Large intestine (tissue), 12 donors: ENCODE measurements at places on chromosomes 6 and 20. TPM values are rescaled to one million over a fixed set of nuclear protein-coding genes. Genes with fewer than 3 reads are reported as not detected.

DNA sequence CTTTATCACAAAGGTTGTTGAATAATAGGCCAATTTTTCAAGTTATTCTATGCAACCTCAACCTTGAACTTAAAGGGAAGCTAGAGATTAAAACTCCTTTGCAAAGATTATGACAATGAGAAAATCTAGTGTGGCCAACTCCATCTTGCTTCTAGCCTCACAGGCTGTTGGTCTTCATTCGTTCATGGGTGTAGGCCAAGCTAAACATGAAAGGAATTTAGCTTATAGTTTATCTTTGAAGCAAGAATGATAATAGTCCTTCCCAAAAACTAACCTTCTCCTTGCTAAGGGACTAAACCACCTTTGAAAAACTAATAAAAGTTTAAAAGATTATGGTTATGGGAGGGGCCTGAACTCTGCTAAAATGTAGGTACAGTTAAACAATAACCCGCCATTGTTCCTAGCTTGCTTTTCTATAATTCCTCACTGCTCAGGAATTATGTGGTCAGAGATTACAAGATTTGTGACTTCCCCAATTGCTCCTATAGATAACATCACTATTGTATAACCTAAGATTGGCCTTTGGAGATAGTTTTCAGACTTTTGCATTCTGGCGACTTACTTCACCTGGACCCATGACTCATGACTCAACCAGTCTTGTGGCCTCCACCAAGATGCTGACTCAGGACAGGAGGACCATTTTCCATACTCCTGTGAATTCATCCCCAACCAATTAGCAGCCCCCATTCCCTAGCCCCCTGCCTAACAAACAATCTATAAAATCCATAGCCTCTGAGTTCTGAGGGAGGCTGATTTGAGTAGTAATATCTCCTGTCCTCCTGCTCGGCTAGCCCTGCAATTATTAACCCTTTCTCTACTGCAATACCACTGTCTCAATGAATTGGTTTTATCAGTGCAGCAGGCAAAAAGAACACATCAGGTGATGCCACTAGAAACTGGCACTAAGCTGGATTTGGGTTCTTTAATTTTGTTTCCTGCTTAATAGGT is 154.5 kb downstream of the CD83 start:
- DNase-seq = no peak

- DNase-seq = no peak
These were observed 17.7 kb downstream of the CST8 start for GRCh38 chr20:23508449-23509229.

GRCh38 chr20:24720957-24721356 is 228.1 kb upstream of the CST7 start:
- DNase-seq = no peak

GRCh38 chr6:38025451-38025850 is 205.9 kb downstream of the ZFAND3 start:
- no peak for DNase-seq

DNA sequence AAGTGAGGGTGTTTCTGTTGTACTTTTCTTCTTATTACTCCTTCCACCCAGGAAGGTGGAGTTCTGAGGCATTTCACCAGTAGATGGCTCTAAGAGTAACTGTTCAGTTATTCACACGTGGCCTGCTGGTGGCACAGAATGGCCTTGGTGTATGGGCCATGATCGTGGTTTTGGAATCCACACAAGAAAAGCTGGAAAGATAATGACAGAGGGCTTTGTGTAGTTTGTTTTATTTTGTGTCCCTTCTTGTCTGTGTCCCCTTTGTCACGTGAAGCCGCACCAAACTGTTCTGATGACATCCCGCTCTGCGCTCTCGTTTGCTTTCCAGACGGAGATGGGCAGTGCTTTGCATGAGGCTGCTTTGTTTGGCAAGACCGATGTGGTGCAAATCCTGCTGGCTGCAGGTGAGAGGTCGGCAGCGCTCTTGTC is 93.4 kb downstream of the ANKS1A start:
- no peak for DNase-seq

- no peak for DNase-seq
These were observed 70.5 kb downstream of the PHF20 start for GRCh38 chr20:35842361-35842760.

GRCh38 chr6:122476131-122476530 is 4.5 kb upstream of the SERINC1 start:
- DNase-seq = no peak

DNA sequence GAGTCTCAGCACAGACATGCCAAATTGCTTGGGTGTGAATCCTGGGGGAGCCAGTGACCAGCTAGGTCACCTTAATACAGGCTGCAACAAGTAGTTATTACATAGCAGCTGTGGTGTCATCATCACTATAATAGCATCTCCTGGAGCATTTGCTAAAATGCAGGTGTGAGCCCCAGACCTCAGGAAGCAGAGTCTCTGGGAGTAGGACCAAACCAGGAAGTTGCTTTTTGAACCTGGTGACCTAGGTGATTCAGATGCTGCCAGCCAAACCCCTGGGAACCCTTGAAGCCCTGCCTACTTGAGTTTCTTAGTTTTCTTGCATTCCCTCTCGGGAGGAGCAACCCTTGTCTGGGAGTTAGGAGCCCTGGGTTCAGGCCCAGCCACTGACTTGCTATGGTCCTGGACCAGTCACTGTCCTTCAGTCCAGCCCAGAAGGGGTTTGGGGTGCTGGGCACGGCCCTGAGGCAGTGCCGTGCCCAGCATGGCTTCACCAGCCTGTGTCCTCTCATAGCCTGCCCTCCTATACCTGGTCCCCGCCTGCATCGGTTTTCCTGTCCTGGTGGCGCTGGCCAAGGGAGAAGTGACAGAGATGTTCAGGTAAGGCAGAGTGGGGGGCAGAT is 39.3 kb upstream of the ID1 start:
- peak; percentile 40 for DNase-seq

DNA sequence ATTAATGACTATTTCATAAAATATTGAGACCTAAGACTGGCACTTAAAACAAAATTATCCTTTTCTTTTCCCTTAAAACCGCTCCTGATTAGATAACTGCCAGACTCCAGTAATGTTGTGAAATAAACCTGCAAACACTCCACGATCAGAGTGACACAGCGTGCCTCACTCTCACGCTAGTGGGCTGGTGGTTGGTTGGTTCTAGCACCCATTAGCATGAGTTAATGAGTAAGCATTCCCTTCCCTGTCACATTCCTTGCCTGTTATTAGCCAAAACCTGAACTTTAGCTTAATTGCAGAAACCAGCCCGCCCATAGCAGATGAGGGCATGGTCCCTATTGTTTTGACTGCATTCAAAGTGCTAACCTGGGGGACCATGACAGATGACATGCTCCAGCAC is 193.4 kb downstream of the CD83 start:
- DNase-seq = peak; percentile 71

- DNase-seq = no peak
These were observed 134.3 kb upstream of the AHI1 start for GRCh38 chr6:135631821-135632220.

DNA sequence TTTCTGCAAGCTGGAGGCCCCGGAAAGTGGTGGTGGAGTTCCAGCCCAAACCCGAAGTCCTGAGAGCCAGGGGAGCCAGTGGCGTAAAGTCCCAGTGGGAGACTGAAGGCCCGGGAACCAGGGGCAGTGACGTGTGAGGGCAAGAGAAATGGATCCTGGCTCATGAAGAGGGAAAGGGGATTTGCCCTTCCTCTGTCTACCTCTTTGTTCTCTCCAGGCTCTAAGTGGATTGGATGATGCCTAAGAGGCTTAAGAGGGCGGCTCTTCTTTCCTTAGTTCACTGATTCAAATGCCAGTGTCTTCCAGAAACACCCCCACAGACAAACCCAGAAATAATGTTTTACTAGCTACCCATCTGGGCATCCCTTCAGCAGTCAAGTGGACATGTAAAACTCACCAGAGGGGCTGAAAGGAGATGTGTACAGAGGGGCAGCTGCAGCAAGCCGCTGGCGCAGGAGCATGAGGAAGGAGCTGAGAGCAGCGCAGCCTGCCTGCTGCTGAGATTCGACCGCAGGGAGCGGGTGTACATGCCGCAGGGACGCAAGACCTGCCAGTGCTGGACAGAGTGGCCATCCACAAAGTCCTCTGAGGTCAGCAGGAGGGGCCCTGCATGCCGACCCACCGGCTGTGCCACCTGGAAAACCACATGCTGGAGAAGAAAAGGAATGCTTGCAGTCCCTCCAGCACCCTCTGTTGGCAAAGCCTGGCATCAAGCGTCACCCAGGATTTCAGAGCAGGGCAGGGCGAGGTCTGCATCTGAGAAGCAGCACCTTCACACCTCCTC is 29.5 kb downstream of the CDYL start:
- DNase-seq = peak; percentile 18

DNA sequence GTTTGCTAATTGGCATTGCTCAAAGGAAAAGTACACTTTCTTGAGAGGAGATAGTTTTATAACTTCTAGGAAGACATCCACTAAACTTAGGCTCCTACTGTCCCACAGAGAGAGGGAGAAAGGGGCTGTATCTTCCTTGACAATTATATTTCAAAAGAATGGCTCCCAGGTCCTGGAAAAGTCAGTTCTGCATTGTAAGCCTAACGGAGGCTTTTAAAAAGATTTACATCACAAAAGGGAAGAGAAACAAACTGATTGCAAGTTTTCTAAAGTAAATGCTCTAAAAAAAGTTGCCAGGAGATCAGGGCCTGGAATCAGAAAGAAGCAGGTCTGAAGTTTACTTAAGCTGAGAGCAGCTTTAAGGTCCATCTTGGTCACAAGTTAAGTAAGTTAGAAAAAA is 839.5 kb downstream of the FRK start:
- no peak for DNase-seq

- DNase-seq = no peak
These were observed 84.2 kb upstream of the BHLHE23 start for GRCh38 chr20:63090682-63091571.

GRCh38 chr6:121338366-121338765 is 4.1 kb upstream of the TBC1D32 start:
- no peak for DNase-seq

DNA sequence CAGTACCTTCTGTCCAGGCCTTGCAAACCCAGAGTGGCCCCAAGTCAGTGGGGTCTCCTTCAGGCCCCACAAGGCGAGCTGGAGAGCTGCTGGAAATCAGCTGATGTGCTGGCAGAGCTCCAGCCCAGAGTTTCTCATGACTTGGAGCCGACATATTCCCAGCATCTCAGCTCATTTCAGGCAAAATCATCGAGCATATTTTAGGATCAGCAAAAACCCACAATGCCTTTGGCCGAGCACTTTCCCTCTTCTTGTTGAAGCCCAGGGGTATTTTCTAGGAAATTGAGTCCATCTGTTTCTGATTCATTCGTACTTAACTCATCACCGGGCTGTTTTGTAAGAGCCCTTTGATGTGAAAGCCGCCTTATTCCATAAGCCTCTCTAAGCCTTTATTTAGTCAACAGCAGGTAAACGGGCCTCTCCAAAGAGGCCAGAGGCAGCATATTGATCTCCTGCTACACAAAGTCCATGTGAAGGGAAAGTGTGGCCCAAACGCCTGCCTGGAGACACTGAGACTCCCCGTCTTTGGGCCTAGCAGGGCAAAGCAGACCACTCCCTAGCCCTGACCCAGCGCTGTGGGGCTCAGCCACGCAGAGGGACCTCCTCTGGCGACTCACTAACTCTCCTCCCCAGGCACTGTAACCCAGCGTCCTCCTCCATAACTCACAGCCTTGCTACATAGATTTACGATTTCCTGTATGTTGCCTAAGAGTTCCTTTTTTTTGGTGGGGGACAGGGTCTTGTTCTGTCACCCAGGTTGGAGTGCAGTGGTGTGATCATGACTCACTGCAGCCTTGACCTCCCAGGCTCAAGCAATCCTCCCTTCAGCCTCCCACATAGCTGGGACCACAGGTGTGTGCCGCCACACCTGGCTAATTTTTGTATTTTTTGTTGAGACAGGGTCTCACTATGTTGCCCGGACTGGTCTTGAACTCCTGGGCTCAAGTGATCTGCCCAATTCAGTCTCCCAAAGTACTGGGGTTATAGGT is 12.1 kb upstream of the C20orf203 start:
- DNase-seq = peak; percentile 30

The BICRAL gene
- polyA plus RNA-seq = 13.0 TPM

The SOX4 gene
- polyA plus RNA-seq = 32.0 TPM

The OPRM1 gene
- polyA plus RNA-seq = 0.67 TPM

The IMPG1 gene
- 3.4 TPM for polyA plus RNA-seq
